ENCODE measurements at places on chromosomes 11 and 22. TPM values are rescaled to one million over a fixed set of nuclear protein-coding genes. Genes with fewer than 3 reads are reported as not detected.

DNA sequence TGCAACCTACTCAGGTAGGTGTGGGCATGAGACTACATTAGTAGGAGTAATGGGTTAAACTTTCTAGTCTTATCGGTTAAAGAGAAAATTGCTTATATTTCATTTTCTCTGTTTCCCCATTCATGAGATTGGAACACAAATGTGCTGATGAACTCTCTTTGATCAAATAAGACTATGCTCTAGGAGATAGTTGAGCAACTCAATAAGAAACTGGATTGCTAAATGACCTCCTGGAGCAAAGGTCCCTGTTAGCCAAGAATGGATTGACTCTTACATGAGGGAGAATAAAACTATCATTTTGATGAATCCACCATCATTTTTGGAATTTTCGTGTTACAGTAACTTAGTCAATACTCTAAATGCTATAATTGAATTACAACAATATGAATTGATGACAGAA is 11.1 kb upstream of the NOX4 start:
- H3K27me3 ChIP-seq = no peaks in the 10 kb centered on the region
- no peak for DNase-seq
- no peaks in the 10 kb centered on the region for H3K4me1 ChIP-seq

- no peaks in the 10 kb centered on the region for H3K27me3 ChIP-seq
- H3K27ac ChIP-seq = no peak overlapping the region
- no peak for DNase-seq
- H3K36me3 ChIP-seq = no peaks in the 10 kb centered on the region
Observed at GRCh38 chr11:100066399-100066798, 620.7 kb upstream of the ARHGAP42 start.

The GGTLC3 gene
- not detected for total RNA-seq

The VWCE gene
- 1.7 TPM for total RNA-seq

- H3K27ac ChIP-seq = no peak overlapping the region
- H3K4me1 ChIP-seq = peaks cover 2% of the 10 kb centered on the region
- H3K4me3 ChIP-seq = no peak overlapping the region
- no peak for DNase-seq
- H3K27me3 ChIP-seq = no peaks in the 10 kb centered on the region
Observed at GRCh38 chr11:34996958-34997357, 80.5 kb downstream of the PDHX start.

GRCh38 chr11:61785837-61786402 is 6.5 kb downstream of the TMEM258 start:
- H3K36me3 ChIP-seq = peaks cover 11% of the 10 kb centered on the region
- H3K27me3 ChIP-seq = no peaks in the 10 kb centered on the region
- no peaks in the 10 kb centered on the region for H3K4me1 ChIP-seq
- DNase-seq = no peak
- H3K27ac ChIP-seq = no peak overlapping the region

The EHF gene
- total RNA-seq = not detected
